Amygdala (tissue), 56 donors: ENCODE measurements at places on chromosomes 1 and 21.
A peak's percentile ranks its signal among the peaks of the same experiment; 100 is the strongest.

- no peak for DNase-seq
Observed at GRCh38 chr1:33149453-33150190, 32.2 kb downstream of the TRIM62 start.

DNA sequence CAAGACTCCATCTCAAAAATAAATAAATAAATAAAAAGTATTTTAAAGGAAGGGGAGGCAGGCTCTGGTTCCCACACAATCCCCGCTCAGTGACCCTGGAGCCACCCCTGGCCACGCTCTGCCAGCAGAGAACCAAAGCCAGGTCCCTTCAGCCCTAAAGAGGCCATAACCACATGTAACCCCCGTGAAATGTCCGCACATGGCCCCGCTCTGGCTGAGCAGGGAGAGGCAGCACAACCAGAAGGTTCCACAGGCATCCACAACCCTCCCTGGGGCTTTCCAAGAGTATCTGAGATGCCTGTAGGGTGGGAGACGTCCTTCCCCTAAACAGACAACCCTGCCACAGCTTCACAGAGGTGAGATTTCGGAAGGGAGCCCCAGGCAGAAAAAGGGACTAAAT, 1.4 kb upstream of the ARF1 start:
- no peak for DNase-seq

DNA sequence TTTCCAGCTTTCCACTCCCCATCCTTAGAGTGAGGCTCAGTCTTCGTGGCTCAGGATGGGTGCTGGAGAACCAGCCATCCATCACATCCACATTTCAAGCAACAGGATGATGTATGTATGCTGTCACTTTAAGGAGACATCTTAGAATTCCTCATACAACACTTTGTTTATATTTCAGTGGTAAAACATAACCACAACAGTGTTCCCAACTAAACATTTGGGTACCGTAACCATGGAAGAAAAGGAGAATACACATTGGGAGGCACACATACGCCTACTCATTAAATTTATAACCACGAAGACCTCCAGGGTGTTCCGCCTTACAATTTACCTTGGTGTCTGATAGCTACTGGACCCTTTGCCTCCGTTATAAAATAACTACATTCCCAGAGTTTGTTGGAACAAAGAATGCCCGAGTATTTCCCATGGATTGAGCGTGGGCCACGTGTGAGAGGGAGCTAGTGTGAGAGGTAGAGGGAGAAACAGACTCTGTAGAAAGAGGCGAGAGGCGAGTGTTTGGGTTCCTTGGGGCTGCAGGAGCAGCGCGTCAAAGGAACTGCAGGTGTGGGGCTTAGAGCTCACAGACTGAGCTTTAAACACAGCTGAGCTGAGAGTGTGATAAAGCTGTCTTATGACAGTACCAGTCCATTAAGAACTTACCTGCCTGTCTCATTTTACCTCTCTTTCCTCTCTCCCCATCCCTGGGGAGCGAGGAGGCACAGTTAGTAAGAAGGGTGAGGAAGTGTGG, 111.5 kb upstream of the USP24 start:
- DNase-seq = no peak

DNA sequence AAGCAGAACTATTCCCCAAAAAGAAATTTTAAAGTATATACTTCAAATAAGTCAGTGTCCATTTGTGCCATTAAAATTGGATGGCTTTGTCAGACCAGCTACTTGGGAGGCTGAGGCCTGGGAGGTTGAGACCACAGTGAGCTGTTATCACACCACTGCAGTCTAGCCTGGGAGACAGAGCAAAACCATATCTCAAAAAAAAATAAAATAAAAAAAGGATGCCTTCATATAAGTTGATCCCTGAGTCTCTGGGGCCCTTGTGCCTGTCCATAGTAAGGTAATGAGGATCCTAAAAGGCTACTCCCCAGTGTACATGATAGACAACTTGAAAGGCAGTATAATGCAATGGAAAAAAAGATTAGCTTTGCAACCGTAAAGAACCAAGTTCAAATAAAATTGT, 81.2 kb upstream of the BARHL2 start:
- no peak for DNase-seq

DNA sequence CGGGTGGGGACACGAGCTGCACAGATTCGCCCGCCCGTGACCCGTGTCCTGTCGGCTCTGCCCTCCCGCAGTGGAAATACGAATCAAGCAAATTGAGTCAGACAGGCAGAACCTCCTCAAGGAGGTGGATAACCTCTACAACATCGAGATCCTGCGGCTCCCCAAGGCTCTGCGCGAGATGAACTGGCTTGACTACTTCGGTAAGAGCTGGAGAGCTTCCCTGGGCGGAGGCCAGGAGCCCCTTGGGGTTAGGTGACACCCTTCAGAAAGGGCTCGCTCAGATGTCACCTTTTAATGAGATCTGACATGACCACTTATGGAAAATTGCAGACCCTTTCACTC, 489 bp downstream of the CDCA8 start:
- no peak for DNase-seq

DNA sequence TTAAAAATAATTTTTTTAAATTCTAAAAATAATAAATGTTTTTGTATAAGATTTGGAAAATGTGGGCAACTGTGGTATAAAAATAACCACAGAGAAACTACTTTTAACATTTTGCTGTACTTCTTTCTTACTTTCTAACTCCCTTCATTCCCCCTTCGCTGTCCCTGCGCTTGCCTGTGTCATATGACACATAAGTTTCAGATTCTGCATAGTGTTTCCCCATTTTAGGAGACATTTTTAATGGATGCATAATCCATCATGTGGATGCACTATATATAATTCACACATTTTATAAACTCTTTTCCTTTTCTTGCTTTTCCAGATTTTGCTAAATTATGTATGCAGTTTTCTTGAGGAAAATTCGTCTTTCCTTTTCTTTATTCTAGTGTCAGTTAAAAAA, 16.3 kb downstream of the ATG4C start:
- no peak for DNase-seq

DNA sequence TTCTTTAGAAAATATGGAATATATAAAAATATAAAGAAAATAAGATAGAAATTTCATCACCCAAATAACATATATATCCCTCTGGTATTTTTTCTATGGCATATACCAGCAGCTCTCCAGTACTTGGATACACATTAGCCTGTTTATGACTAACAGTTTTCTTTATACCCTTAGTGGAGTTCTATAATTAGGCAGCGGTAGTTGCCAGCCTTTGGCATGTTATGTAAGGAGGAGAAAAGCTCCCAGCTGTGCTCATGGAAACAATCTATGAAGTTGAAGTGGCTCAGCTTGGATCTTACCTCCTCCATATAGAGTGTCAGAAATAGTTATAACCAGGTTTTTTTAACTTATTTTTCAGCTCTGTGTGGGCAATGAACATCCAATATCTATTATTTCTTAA, 1636.8 kb downstream of the AMY1C start:
- no peak for DNase-seq

- no peak for DNase-seq
Observed at GRCh38 chr1:30111431-30111830, 612.0 kb downstream of the MATN1 start.

- DNase-seq = peak; percentile 57
Observed at GRCh38 chr1:155970531-155971167, 7.7 kb downstream of the ARHGEF2 start.

DNA sequence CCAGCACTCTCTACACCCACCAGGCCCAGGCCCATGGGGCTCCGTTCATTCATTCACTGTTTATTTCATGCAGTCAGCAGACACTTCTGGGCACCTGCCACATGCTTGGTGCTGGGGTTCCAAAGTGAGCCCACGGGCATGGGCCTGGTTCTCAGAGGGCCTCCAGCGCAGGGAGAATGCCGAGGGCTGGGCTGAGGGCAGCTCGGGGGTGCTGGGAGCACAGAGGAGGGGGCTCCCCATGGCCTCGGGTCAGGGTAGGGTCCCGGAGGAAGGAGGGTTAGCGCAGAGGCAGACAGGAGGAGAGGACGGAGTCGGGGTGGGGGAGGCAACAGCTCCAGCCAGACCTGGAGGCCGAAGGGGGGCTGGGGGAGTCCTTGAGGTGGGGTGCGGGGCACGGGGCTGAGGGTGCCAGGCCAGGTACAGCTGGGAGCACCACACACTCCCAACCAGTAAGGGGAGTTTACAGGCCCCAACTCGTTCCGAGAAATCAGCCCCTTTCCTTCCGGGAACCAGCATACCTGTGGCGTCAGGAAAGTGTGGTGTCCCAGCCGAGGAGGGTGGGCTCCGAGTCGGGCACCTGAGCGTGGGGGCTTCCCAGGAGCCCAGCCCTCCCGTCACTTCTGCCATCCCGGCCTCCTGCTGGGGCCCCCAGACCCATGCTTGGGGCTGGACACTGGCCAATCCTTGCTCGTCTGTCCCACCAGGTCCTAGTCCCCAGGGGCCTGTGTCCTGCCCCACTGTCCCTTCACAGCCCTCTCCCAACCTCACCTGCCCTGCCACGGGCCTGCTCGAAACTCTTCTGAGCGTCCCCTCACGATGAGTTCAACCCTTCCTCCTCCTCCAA, 10.8 kb downstream of the ARHGEF16 start:
- DNase-seq = no peak
